T-helper 22 cell (primary cell): ENCODE measurements at places on chromosomes 1 and 21.

GRCh38 chr1:155729031-155729898 is 40.4 kb downstream of the DAP3 start:
- DNase-seq, result no peak

DNA sequence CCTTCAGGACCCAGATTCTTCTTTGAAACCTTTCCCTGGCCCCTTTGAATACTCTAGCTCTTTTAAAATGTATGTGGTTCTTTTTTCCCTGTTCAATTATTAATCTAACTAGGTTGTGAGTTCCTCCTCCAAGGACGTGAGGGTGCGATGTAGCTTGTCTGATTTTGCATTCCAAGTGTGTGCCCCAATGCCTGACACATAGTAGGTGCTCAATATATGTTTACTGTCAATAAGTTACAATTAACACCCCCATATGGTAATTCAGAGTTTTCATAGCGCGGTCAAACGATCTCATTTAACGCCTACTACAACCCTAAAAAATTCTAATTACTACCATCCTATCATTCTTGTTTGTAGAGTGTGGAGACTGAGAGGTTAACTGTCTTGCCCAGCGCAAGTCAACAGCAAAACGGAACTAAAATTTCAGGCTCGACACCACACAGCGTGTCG is 482 bp upstream of the MTR start:
- no peak for DNase-seq

GRCh38 chr1:61081686-61082310 is 563 bp upstream of the NFIA start:
- peak; percentile 43 for DNase-seq

- no peak for DNase-seq
These were observed 58.8 kb upstream of the ZNF644 start for GRCh38 chr1:91080650-91081049.

DNA sequence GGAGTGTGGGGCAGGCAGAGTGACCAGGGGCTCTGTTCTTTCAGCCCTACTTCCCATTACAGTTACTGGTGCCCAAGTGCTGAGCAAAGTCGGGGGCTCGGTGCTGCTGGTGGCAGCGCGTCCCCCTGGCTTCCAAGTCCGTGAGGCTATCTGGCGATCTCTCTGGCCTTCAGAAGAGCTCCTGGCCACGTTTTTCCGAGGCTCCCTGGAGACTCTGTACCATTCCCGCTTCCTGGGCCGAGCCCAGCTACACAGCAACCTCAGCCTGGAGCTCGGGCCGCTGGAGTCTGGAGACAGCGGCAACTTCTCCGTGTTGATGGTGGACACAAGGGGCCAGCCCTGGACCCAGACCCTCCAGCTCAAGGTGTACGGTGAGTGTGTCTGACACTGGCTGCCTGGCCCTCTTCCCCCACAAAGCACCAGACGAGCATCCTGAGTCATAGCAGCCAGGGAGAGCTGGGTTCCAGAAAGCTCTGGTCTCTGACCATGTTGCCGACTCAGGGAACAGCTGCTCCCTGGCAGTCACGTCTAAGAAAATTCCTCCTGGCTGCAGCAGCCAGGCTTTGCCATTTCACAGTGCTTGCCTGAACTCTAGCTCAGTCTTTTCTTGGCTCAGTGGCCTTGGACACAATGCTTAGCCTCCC is 3.3 kb downstream of the SLAMF8 start:
- no peak for DNase-seq
